ENCODE measurements at places on chromosomes 11 and 22.

DNA sequence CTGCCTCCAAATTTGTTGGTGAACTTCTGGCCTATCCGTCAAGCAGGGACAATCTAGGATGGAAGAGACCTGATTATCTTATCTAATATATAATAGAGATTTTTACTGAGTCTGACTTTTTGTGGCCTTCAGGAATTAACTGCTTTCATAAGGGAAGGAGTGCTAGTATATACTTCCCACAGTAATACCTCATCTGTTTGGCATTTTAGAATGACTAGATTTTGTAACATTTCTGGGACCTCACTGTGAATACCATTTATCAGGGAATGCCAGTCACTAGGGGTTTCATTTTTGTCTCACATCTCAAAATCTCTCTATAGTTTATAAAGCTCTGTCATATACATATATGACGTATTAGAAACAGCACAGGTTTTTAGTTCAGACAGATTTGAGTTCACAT is 114.3 kb downstream of the INSC start:
- no peak for DNase-seq

DNA sequence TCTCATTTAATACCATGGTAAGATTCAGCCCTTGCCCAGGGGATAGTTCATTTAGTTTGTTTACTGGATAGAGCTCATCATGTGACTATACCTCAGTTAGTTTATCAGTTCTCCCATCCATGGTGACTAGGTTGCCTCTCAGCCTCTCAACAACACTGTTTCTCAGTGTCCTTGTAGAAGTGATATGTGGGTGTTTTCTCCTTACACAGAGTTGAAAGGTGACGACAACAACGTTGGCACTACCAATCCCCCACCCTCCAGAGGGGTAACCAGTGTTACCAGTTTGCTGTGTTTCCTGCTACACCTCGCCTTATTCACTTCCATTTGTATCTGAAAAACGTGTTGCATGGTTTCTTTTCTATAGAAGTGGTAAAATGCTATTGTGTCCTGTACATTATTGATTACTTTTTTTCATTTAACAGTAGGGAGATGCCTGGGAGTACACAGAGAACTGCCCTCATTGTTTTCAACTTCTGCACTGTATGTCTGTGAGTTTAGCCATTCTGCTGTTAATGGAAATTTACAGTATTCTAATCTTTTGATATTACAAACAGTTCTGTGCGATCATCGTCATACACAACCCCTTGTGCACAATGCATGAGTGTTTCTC is 11.6 kb downstream of the NEAT1 start:
- no peak for DNase-seq

- DNase-seq, result no peak
Measured at GRCh38 chr11:119103793-119104192, 2.1 kb upstream of the DPAGT1 start.

DNA sequence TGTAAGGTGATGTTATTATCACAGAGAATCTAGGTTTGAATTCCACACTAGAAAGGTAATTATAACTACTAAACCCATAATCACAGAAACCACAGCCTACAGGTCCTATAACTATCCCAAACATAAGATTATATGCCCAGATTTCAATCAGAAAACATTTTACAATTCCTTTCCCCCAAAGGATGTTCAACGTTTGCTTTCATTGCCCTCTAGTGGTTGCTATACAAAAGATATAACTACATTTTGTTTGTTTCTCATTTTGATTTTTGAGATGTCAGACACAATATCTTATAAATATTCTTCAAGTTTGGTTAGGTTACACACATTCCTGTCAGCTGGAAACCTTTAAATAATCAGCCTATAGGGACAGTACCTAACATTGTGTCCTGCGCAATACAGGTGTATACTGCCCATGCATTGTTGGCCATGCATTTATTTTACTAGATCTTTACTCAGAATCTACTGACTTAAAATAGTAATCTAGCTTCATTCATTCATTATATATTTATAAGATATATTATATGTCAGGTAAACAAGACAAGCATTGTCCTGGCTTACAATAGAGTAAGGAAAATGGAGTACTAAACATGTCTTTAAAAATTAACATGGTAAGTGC is 530.5 kb upstream of the CCDC90B start:
- no peak for DNase-seq

DNA sequence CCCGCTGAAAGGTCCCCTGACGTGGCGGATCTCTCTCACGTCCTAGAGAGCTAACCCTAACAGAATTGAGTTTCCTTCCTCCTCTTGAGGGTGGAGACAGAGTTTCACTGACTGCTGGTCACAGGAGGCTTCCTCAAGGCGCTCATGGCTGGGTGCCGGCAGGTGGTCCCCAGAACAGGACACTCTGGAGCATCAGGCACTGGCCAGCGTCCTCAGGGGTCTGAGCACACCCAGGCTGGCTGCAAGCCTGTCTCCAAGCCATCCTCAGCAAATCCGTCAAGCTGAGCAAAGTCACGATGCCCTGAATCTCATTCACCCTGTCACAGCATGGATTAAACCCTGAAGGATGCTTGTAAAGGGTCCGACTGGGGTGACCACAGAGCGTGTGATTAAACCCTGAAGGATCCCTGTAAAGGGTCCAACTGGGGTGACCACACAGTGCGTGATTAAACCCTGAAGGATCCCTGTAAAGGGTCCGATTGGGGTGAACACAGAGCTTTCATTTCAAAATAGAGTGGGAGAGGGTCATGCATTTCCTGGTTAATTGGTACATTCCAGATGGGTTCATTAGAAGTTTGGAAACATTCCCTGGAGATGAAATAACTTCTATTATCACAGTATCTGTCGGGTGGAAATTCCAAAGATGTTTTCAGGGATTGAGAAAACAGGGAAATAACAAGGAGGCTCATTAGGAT is 473.0 kb downstream of the BRD1 start:
- DNase-seq, result peak; percentile 38

- DNase-seq, result no peak
Measured at GRCh38 chr11:133948711-133949110, 8.1 kb downstream of the IGSF9B start.

DNA sequence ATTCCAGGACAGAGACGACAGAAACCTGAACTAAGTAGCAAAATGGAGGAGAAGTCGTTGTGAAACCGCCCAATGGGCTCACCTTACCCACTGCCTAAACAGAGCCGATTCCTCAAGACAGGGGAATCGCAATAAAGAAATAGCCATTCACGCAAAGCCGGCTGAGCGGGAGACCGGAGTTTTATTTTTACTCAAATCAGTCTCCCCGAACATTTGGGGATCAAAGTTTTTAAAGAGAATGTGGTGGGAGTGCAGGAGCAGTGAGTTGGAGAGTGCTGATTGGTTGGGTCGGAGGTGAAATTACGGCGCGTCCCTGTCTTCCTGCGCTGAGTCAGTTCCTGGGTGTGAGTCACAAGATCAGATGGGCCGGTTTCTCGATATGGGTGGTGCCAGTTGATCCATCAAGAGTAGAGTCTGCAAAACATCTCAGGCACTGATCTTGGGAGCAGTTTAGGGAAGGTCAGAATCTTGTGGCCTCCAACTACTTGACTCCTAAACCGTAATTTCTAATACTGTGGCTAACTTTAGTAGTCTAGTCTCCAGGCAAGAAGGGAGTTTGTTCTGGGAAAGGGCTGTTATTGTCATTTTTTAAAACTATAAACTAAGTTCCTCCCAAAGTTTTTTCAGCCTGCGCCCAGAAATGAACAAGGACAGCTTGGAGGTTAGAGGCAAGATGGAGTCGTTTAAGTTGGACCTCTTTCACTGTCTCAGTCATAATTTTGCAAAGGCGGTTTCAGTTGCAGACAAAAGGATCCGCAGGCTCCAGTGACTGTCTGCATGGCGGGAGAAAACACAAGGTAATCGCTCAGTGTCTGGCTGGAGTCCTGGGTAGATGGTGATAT is 34.1 kb downstream of the OR4D9 start:
- DNase-seq, result no peak

DNA sequence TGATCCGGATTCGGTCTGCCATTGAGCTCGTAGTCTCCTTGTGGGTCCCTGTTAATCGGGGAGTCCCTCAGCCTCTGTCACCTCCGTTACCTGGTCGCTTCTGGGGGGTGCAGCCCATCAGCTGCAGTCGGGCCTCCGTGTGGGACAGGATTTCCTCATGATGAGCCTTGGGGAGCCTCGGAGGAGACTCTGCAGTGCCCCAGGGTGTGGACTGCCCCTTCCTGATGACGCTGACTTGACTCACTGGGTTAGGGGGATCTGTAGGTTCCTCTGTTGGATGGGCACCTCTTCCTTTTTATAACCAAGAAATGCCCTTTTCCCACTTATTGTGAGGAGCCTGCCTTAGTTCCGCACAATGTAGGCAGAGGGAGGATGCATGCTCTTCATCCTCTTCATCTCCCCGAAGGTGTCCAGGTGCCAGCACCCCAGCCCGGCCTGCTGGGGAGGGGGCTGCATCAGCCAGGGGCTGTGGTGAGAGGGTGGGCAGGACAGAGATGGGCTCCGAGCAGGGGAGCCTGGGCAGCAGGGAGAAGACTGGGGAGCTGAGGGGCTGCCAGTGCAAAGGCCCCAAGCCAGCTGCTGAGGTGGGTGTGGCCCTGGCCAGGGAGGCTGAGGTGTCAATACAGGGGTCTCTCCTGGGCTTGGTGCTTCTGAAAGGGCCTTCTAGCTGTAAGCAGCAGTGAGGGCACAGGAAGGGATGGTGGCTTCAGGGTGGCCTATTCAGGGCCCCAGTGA is 13.5 kb upstream of the TTLL8 start:
- DNase-seq, result no peak

DNA sequence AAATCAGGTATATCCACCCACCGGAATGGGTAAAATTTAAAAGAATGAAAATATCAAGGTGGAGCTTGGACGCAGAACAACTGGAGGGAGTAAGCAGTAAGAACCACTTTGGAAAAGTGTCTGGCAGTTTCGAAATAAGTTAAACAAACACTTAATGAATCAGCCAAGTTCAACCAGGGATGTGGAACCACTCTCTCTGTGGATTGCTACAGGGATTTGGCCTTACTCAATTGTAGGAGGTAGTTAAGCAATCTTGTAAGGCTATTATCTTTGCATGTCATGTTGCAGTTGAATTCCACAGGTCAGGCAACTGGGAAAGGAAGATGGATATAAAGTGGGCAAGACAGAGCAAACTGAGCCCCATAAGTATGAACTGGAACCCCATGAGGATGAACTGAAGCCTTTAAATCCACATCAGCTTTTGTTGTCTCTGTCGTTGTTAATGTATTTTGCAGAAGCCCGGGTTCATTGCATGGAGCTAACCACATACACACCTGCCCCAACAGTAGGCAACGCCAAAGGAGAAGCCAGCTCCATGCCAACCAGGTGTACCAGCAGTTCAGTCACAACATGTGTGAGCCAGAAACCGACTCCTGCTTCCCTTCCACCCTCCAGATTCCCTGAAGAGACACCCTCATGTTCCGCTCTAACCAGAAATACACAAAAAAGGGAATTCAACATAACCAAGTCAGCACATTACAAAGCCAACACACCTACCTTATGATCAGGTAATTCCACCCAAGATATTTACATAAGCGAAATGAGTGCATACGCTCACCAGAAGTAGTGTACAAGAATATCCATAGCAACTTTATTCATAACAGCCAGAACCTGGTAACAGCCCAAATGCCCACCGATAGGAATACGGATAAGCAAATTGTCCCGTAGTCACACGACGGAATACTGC is 8.0 kb upstream of the SLC43A3 start:
- DNase-seq, result no peak

DNA sequence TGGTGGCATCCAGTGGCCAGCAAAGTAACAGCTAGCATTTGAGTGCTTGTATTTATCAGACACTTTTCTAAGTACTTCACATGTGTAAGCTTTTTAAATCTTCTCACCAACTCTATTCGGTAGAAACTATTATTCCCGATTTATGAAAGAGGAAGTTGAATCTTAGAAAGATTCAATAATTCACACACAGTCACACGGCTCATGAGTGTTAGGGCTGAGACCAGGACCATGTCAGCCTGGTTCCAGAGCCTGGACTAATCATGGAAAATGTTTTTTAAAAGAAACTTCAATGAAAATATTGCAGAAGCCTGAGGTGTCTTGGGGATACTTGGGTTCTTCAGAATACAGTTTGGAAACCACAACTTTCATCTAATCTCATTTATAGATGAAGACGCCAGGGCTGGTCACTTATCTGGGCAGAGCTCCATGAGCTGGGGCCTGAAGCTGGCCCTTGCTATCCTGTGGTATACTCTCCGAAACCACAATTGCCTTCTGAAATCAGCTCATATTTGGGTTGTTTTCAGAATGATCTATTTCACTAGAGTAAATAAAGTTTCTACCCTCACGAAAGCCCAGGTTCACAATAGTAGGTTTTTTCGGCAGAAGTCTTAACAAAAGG is 4.3 kb upstream of the CRTAM start:
- DNase-seq, result no peak

DNA sequence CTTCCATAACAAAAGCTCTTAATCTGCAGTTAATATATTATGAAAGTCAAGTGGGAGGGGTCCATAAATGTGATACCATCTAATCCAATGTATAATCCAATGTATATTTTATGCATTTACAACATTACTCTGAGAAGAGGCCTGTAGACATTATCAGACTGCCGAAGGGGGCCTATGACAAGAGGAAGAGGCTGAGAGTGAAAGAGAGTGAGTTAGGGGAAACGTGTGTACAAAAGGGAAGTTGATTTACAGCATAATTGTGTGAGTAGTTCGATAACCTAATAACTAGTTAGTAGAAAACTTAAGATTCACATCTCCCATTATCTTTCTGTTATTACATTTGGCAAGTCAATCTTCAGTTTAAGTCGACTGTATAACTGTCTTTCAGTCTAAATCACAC is 86.6 kb downstream of the DDX10 start:
- no peak for DNase-seq

DNA sequence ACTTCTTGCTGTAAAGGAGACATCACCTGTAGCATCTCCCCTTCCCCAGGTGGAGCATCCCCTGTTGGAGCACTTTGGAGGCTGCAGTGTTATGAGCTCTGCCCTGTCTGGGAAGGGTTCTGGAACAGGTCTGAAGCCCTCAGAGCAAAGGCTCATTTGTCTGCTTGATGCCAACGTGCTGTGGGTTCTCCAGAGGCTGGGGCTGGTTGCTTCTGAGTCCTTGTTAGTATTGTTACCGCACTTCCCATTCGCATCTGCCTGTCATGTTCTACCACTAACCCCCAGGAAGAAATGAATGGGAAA is 73.1 kb downstream of the PACS1 start:
- no peak for DNase-seq

DNA sequence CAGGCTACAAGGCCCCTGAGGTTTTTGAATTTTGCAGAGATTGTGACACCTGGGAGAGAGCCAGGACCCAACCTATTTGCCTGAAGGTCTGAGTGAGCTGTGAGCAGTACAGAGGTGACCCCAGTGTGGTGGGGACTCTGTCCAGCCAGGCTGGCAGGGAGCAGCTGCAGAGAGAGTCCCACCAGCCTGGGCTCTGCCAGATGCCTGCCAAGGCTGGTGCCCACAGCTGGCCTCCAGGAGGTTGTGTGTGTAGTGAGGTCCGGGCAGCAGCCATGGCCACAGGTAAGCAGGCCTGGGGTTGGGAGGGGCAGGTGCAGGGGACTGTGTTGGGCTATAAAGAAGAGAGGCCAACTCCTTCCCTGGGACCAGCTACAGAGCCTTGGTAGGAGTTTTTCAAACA is 144.8 kb downstream of the CRYBB2 start:
- no peak for DNase-seq

GRCh38 chr11:123357990-123358827 is 71.9 kb upstream of the GRAMD1B start:
- peak; percentile 68 for DNase-seq

GRCh38 chr22:48180631-48181030 is 1418.2 kb downstream of the TBC1D22A start:
- no peak for DNase-seq

GRCh38 chr11:73629907-73630306 is 16.5 kb upstream of the PLEKHB1 start:
- DNase-seq, result no peak

- no peak for DNase-seq
Measured at GRCh38 chr11:100895449-100895848, 208.4 kb downstream of the ARHGAP42 start.
